ENCODE measurements at places on chromosomes 7 and 10.

GRCh38 chr10:33355274-33355673 lies 20.8 kb upstream of the NRP1 start:
- no peak for DNase-seq

GRCh38 chr7:40311307-40311706 lies 176.5 kb downstream of the SUGCT start:
- no peak for DNase-seq

DNA sequence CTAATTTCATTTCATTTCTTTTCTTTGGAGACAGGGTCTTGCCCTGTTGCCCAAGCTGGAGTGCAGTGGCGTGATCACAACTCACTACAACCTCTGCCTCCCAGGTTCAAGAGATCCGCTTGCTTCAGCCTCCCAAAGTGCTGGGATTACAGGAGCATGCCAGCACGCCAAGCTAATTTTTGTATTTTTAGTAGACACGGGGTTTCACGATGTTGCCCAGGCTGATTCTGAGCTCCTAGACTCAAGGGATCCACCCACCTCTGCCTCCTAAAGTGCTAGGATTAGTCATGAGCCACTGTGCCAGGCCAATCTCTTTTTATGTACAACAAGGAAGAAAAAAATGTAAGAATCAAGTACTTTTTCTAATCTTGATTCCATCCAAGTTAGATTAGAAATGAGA lies 10.7 kb upstream of the KMT2E start:
- DNase-seq, result no peak

DNA sequence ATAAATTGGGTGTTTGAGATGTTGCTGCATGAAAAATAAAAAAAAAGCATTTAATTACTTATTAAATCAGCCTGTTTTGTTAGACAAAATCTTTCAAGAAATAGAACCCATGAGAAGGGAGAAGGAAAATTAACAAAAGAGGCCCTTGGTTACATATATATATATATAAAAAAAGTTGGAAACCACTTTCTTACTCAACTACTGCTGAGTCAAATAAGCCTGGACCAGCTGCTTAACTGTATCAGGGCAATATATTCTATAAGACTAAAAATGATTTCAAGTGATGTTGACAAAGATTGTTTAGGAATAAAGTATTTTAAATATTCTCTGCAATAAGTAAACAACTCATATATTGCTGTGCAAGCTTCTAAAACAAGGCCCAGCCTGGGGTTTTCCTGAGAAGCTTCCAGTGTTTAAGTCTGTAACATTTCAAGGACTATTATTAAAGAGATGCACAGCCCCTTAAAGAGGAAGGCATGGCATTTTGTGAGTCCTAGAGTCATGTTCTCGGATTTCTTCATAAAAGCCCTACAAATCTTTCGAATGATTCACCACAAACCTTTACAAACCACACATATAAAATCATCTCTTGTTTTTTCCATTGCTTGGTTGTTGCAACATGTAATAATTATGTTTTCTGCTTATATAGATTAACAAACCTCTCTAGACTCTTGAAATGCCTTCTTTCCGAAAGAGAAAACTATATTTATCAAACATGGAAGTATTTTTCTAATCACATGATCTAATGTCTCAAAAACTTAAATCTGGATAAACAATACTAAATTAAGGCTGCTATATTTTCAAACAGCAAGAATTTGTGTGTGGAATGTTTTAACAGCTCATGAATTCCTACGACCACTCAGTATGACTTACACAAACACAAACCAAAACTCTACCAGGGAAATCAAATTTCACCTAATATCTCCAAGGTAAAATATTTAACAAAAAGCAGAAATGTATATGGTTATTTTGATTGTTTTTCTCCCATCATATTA lies 14.3 kb downstream of the JAZF1 start:
- DNase-seq, result no peak

- no peak for DNase-seq
Measured at GRCh38 chr10:21797984-21798765, 205.4 kb downstream of the DNAJC1 start.

- no peak for DNase-seq
Measured at GRCh38 chr7:42627626-42628025, 284.2 kb downstream of the C7orf25 start.

DNA sequence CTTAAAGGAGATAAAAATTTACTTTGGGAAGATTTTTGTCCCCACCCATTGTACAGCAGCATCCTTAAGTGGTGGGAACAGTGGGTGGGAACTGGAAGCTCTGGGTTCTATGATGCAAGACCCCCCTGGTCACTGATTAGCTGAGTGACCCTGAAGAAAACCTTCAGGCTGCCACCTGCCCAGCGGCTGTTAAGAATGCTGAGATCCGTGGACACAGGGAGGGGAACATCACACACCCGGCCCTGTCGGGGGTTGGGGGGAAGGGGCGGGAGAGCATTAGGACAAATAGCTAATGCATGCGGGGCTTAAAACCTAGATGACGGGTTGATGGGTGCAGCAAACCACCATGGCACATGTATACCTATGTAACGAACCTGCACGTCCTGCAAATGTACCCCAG lies 14.5 kb downstream of the CARD11 start:
- DNase-seq, result no peak

DNA sequence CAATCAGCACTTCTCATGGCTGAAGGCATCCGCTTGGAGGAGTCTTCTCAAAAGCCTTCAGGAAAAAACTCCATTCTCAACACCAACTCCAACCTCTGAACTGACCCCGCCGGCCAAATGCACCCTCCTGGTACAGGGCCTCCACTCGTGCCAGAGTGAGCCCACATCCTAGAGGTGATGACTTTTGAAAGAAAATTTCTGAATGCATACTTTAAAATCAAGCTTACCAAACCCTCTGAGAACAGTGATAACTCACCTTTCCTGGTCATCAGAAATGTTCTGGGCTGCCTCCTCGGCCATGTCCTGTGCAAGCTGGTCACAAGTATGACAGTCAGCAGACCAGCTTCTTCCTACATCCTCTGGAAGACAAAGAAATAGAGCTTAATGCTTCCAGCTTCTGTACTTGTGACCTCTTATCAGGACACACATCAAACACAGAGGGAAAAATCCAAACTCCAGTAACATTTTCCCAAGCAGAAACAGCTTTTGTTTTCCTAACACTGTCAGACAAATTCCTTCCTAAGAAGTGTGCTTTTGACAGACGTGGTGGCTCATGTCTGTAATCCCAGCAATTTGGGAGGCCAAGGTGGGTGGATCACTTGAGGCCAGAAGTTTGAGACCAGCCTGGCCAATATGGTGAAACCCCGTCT lies at the start of gene PKD1L1:
TSS of gene PKD1L1 (minus strand) at position 326 of the 650 bp plus-strand sequence. CDS start at position 300, 26 bp downstream.
- no peak for DNase-seq

DNA sequence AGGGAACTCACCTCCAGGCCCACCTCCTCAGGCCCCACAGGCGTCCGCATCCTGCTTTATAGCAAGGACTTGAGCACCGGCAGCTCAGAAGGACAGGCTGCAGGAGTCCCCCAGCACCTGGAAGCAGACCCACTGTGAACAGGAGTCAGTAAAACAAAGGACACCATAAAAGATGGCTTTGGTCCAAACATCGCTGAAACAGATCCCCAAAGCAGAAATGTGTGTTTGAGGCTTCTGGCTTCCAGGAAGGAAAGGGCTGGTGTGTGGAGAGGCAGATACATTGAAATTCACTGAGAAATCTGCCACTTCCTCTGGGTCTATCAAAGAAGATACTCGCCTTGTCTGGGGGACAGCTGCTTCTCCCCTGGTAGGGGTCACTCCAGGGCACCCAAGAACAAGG lies 286.2 kb downstream of the PLXNA4 start:
- DNase-seq, result no peak

GRCh38 chr7:132082394-132082793 lies 493.9 kb downstream of the PLXNA4 start:
- no peak for DNase-seq

- no peak for DNase-seq
Measured at GRCh38 chr7:116271161-116271913, 61.0 kb downstream of the TES start.

GRCh38 chr10:97131666-97132065 lies 54.1 kb downstream of the SLIT1 start:
- DNase-seq, result no peak

DNA sequence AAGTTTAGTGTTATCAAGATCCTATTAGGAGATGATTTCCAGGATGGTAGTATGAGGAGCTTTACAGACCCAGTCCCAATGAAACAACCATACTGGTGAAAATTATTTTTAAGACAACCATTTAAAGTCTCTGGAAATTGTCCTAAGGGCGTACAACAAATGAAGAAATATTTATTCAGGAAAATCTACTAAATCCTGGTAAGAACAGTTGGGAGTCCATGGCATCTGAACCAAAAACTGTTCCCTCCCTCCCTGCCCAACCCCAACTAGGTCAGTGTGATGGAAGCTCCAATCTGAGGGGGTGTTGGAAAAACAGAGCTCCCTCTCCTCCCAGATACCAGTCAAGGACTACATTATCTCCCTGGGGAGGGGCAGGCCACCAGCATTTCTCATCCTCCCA lies 74.7 kb upstream of the MKLN1 start:
- DNase-seq, result no peak

DNA sequence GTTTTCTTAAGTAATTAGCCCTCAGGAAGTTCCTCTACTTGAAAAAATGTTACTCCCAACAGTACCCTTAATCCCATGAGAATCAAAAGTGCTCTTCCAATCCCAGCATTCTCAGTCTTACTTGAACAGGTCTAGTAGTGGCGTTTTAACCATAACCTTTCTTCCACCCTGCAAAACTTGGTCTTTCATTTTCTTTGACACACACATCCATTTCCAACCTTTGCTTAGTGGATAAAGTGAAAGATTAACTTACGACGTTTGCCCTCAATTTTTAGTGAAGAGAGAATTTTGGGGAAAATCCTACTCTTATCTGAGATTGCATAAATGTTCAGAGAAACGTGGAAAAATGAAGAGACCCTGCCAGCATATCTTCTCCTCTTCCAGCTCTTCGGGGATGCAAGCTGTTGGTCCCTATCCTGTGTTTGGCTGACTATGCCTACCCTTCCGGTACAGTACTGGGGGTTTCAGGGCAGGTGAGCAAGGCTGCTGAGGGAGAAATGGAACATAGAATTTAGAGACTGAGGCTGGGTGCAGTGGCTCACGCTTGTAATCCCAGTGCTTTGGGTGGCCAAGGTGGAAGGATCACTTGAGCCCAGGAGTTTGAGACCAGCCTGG lies 18.8 kb downstream of the WBP1L start:
- no peak for DNase-seq

- no peak for DNase-seq
Measured at GRCh38 chr10:127600479-127600878, 51.4 kb downstream of the NPS start.

- DNase-seq, result no peak
Measured at GRCh38 chr10:117631276-117632145, 89.0 kb downstream of the EMX2 start.

- DNase-seq, result no peak
Measured at GRCh38 chr10:105807935-105808587, 1167.0 kb downstream of the SORCS3 start.

- no peak for DNase-seq
Measured at GRCh38 chr10:125739994-125740679, 20.6 kb downstream of the EDRF1 start.

GRCh38 chr10:78591066-78591465 lies 477.7 kb upstream of the ZMIZ1 start:
- no peak for DNase-seq

GRCh38 chr7:21412410-21412851 lies 15.5 kb upstream of the SP4 start:
- no peak for DNase-seq

GRCh38 chr10:130049987-130050386 lies 60.6 kb downstream of the C10orf143 start:
- peak; percentile 11 for DNase-seq

GRCh38 chr10:49429458-49429857 lies 33.6 kb upstream of the DRGX start:
- DNase-seq, result no peak

DNA sequence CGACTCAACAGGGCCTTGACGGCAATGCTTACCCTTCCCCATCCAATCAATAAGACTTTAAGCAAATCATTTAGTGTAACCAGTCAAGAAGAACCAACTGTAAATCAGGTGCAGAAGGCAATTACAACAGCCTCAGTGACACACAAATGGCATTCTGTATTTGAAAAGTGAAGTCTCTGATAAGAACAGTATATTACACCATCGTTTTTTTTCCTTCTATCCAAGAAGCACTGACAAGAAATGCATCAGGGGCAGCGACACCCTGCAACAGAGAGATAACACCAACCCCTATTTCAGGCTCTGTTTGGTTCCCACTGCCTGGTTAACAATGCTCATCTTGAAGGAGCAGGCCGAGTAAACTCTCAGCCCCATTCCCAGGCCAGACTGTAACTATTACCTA lies 204.0 kb upstream of the AOAH start:
- no peak for DNase-seq

DNA sequence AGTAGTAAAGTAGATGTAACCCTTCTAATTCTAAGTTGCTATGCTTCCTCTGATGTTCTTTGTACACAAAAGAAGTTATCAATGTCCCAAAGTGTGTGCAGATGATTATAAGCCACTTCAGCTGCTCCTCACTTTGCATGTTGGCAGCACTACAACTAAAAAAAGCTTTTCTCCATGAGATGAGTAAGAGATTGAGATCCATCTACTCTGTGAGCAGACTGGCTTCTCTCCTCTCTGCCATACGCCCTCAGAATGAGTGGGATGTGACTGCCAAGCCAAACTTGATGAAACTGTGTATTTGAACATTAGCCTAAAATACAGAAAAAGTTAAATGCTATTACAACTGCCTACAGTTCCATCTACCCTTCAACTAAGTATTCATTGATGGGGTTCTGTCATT lies 102.9 kb upstream of the ETV1 start:
- DNase-seq, result no peak

- no peak for DNase-seq
Measured at GRCh38 chr7:115410434-115410820, 488.5 kb downstream of the MDFIC start.

- DNase-seq, result peak; percentile 73
Measured at GRCh38 chr7:65307651-65308299, 65.9 kb upstream of the ZNF92 start.

DNA sequence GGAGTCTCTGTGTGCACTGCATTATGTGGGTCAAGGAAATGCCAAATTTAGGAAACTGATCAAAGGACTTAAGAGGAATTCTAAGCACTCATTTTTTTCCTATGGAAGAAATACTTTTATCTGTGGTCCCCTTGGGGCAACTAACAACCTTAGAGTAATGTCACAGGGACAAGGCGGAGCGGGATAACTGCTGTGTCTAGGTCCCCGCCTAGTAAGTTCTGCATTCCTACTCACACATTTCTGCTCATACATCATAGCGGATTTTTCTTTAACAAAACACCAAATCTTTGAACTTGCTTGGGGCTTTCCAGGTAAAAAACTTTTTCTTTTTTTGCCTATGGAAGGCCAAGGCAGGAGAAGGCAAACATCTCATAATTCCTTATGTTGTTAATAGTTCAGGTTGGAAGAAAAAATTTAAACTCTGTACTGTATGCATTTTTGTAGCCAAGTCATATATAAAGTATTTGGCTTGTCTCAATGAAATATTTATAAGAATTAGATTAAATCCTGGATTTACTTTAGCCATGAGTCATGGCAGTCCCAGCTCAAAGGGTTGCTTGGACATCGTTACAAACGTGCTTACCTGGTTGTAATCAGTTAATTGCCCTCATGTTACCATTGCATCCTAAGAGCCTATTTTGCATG lies 285.0 kb downstream of the PHTF2 start:
- DNase-seq, result no peak

Data from NCI-H2171 treated with DMSO at 0.1 percent for 48 hours (cell line).